ENCODE measurements at places on chromosomes 6 and 20.
A peak's percentile ranks its signal among the peaks of the same experiment; 100 is the strongest.

GRCh38 chr6:130314271-130314670 lies 51.5 kb upstream of the TMEM200A start:
- no peak for DNase-seq

GRCh38 chr20:18637224-18637623 lies 49.4 kb downstream of the DTD1 start:
- DNase-seq: no peak

DNA sequence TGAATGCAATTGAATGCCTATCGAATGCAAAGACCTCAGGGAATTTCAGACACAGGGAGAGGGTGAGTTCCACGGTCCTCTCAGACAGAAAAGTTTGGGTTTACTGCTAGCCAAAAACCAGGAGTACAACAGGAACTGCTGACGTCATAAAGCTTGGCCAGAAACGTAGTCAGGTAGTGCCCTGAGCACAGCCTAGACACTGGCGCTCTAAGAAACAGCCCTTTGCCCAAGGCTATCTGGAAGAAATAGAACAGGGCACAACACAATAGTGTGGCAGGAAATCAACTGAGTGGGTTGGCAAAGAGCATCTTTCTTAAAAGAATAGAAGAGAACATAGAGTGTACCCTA lies 58.0 kb downstream of the GFOD1 start:
- DNase-seq: no peak

DNA sequence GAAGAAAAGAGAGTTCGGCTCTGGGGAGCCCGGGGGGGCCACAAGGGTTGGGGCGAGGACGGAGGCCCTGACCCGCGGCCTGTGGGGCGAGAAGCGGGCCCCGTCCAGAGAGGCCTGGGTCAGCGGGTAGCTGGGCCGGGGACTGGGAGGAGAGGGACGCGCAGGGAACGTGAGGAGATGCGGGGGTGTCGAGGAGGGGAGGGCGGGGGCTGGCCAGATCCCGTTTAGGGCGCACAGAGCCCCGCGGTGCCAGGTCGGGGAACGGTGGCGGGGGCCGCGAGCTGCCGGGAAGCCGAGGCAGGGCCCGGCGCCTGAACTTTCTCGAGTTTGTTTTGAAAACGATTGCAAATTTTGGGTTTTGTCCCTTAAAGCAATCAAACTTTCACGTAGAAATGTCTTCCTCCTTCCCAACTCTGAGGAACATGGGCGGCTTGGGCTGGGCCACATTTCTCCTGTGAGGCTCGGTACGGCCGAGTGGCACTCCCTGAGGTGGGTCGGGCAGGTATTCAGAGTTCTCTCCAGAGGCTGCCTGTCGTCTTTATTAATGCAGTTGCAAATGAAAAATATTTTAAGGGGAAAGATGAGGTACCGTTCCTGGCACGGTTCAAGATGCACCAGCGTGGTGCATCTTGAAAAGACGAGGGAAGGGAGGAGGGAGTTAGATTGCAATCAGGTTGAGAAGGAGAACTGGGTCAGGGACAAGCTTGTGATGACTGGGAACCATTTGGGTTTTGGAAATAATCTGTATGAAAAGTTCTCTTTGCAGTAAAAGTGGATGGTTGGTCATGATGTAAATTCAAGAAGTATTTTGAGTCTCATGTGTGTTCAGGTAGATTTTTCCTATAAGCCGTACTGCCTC lies 972 bp downstream of the RNF8 start:
- DNase-seq: peak; percentile 60

DNA sequence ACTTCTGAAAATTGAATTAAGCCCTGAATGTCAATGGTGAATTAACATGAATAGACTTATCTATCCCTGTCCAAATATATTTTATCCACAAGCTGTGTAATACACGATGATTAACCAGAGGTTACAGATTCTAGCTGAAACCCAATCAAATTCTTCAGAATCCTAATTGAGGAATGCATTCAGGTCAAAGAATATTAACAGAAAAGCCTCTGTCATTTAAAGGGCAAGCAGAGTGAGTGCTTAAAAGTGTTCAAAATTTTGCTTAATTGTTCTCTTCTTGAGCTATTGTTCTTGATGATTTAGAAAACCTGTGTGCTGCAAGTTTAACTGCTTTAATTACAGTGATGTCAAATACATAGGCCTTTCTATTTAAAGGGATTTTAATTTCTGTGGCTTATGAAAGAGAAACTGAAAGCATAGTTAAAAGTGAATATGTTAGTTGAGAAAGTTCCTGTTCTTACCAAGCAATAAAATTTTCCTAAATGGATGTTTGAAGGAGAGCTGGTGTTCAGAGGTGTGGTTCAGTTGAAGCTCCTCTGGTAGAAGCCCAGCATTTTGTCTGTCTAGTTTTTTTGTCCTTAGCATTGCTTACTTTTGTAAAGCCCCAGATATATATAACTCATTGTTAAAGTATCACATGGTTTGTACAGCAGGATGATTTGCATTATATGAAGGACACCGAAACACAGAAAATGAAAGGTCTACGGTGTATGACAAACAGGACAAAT lies 466.3 kb upstream of the PLCB4 start:
- DNase-seq: no peak

DNA sequence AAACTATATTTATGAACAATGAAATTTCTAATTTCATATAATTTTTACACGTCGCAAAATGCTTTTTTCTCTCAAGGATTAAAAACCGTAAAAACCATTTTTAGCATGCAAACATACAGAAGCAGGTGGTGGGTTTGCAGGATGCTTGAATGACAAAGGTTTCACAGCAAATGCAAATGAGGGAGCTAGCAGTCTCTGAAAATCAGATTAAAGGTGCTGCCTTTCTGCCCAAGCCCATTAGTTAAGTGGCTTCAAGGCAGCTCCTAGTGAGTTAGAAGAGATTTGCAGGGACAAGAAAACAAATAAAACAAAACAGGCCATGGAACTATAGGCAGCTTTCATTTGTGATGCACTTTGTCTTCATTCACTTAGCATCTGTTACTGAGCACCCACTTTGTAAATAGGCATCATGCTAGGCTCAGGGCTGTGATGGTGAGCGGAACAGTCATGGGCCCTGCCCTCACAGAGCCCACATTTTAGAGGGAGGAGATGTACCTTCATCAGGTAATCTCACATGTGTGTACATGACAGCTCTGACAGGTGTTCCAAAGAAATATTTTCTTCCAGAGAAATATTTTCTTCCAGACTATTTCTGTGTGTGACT lies 29.5 kb downstream of the NAPB start:
- DNase-seq: no peak

- DNase-seq: no peak
These were observed 20.9 kb upstream of the PTPRK start for GRCh38 chr6:128541261-128541660.

DNA sequence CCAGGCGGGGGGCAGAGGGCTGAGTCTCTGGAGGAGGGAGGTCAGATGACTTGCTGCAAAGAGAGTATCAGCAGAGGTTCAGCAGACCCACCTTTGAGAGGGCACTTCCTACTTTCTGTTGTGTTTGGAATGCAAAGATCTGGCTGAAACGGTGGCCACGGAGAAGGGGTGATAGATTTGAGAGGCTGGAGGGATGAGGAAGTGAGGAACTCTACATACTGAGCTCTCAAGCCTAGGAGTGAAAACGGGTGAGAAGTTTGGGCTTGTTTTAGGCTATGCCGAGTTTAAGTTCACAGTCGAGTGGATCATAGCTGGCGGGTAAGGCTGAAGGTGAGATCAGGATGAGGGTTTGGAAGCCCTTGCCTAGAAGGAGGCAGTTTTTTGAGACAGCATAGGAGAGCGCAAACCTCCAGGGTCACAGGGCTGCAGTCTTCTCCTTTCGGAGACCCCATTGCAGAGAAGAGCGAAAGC lies 477 bp upstream of the ITPA start:
- no peak for DNase-seq

All from H54 (cell line).